ENCODE measurements at places on chromosomes 11 and 22.

DNA sequence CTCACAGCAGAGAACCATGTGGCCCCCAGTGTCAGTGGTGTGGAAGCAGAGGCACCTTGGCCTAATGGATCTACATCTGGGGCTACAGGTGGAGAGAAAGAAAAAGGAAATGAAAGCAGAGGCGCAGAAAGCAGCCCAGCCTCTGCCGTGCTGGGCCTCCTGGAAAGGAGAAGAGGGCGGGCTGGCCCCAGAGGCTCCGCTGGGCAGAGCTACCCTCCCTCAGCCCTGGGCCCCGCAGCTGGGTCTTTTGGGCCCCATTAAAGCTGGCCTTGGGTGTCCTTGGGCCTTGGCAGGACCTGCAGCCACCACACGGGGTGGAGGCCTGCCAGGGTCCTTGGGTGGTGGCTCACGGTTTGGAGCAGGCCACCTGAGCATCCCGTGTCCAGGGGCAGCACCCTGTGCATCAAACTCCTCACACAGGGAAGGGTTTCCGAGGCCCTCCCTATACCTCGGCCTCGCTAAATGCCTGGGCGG is 31.6 kb upstream of the GAL start:
- DNase-seq: no peak

DNA sequence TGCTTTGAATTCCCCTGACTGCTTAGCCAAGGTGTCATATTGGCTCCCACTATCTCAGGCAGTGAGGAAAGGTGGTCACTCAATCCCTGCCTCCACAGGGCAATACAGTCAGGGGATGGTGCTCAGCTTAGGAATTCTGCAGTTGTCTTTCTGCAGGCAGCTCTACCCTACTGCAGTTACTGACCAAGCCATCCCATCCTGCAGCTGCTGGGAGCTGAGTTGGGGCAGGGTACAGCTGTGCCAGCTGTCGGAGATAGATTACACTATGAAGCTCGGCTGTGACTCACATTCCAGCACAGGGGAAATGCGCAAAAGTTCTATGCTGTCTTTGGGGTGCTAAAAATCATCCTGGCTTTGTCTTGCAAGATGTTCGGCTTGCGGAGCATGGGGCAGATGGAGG is 4.4 kb upstream of the DAGLA start:
- DNase-seq: no peak

DNA sequence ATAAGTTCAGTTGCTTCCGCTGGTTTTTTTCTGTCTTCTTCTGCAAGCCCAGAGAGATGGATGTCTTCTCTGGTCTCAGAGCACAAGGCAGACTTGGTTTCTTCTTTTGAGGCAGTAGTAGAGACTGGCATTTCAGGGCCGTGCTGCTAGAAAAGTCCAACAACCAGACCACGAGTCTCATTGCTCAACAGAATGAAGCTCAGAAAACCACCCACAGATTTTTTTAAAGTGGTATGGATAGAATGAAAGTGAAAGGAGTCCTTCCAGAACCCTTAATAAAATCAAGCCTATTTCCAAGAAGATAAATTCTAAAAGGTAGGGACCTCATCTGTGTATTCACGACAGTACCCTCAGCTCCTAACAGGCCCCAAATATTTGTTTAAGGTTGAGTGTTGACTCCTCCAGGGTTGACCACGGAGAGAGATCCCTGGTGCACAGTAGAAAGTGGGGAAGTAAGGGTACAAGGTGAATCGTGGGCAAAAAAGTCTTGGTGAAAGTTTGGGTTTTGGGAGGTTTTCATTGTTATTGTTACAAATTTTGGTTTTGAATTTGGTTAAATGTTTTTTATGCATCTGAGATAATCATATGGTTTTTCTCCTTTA is 43.6 kb upstream of the DDX6 start:
- no peak for DNase-seq

GRCh38 chr22:44802071-44802700 is 49.8 kb downstream of the ARHGAP8 start:
- DNase-seq: no peak

DNA sequence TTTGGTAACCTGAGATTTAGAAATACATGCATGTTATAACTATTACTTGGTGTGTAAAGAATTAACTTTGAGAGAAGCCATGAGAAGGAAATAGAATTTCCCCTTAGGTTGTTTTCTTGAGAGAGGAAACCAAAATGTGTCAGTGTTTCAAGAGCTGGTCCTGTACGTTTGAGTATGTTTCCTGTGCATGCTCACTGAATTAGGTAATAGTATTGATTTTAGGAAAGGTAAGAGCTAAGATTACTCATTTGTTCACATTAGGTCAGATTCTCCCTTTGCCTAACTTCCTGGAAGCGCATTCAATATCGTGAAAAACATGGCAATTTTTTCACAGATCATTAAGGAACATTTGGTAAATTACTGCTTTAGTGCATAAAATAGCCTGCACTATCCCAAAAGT is 49.3 kb upstream of the RDX start:
- no peak for DNase-seq

DNA sequence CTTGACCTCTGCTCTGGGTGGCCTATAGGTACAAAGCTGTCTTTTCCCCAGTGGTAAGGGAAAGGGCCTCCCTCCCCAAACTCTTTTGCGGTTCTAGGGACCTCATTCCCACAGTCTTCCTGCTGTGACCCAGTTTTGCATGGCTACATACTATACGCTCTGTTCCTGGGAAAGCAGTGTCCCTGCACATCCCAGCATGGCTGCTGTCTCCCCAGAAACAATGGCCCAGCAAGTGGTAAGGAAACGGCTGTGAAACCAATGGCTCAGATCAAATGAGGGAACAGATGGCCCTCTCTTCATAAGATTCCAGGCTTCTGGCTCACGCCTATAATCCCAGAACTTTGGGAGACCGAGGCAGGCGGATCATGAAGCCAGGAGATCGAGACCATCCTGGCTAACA is 41.1 kb downstream of the RPL27A start:
- no peak for DNase-seq

GRCh38 chr11:119865661-119866156 is 136.7 kb upstream of the NECTIN1 start:
- DNase-seq: no peak

DNA sequence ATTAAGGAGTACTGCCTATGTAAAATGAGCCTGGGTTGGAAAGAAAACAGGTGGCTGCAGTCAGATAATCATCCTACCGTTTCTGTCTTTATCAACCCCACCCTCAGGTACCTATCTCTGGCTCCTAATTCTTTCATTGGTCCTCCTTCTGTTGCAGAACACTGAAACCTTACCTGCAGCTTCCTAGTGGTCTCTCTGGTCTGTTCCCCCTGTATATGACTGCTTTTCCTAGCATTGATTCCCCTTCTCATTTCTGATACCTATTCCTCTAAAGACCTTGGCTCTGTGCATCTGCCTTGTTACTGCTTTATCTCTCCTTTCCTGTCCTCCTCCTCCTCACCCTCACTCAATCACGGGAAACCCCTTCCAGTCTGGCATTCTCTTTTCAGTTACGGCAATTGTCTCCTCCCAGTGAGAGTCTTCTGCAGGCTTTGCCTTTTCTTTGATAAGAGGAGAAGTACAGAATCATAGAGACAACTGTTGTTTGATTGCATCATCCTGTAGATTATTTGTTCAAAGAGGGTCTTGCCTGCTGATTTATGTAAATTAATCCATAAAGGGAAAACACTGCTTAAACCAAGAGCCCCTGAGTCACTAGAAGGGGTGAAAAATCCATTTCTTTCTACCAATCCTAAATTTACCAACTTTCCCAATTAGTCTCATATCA is 301.2 kb downstream of the AASDHPPT start:
- DNase-seq: no peak

GRCh38 chr11:48037709-48038468 is 57.5 kb downstream of the PTPRJ start:
- no peak for DNase-seq

DNA sequence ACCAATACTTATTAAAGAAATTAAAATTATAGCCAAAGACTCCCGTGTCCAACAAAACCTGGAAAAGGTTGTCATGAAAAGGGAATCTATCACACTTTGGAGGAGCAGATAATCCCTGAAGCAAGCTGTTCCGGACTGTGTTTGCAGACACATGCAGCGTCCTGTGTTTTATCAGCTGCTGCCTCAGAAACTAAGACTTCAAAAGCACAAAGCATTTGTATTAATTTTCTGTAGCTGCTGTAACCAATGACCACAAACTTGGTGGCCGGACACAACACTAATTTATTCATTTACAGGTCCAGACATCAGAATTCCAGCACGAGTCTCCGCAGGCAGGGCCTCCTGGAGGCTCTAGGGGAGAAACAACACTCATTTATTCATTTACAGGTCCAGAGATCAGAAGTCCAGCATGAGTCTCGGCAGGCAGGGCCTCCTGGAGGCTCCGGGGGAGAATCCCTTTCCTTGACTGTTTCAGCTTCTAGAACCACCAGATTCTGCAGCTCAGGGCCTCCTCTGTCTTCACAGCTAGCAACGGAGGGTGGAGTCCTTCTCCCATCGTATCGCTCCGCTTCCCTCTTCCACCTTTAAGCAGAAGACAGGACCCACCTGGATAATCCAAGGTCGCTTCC is 465.3 kb downstream of the BRD1 start:
- DNase-seq: peak; percentile 43

DNA sequence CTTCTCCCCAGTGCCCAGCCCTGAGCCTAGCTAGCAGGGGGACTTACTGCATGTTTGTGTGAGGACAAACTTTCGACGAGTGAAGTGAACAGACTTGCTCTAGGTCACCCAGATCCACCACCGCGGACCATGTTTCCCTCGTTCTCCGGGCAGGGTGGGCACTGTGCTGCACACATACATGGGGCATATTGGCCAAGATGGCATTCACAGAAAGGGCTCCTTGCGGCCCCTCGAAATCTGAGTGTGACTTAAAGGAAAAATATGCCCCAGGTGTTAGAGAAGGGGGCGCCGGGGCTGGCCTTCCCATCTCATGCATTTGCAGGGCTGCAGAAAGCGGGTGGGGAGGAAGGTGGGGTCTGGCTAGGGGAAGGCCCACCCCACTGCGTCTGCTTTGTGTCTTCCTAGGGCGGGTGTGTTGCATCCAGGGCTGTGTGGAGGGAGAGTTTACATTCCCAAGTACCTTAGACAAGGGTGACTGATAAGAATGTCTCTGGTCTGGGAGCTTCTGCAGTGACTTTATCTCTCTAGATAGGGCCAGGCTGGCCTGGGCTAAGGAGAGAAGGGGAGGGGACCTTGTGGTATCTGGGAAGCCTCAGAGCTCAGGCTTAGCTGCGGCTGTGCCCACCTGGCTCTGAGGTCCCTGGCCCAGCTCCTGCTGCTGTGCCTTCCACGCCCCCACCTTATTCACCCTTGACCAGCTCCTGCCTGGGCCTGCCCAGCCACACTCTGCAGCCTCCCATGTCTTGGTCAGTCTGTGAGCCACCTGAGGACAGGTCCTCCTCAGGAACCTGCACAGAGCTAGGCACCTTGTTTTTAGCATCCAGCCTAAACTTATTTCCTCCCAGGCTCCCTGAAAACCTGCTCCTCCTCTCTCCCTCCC is 45.8 kb downstream of the LRRC32 start:
- peak; percentile 77 for DNase-seq

DNA sequence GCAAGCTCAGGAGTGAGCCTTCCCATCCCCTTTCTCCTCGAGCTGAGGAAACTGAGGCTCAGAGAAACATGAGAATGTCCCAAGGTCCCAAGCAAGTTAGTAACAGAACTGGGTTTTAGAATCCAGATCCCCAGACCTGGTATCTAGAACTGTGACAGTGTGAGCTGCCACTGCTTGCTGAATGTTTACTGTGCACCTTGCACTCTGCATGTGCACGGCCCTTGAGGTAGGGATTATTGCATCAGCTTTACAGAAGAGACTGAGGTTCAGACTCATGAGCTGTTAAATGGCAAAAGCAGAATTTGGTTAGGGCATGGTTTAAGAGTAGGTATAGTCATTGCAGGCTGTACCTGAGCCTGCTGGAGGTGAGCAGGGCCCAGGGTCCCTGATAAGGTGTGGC is 3.8 kb upstream of the MPPED1 start:
- DNase-seq: no peak

DNA sequence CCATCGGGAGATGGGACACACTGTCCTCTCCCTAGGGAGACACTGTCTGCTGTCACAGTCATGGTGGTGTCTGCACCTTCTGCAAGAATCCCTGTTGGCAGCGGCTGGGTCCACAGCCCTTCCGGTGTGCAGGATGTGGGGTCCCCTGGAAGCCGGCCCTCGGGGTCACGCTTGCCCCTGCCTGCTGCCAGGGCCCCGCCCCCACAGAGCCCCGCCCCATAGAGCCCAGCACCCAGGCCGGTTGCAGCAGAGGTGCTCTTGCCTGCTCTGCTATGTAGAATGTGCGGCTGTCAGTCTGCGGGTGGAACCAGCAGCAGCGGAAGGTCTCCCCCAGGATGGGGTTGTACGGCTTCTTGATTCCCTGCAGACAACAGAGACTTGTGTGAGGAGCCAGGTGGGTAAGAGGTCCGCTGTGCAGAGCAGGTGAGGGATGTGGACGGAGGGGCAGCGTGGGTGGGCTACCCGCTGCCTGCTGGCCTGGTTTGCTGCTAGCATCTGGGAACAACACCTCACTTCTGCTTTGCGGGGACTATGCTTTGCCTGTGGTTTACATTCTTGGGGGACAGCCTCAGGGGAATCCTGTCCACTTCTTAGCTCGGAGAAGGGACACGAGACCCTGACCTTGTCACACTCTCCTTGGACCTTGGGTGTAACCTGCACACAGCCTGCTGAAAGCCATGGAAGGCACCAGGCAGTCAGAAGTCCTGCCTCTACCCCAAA is 44.9 kb upstream of the CARS1 start:
- DNase-seq: peak; percentile 84

GRCh38 chr11:82995754-82996398 is 75.8 kb downstream of the RAB30 start:
- no peak for DNase-seq
